ENCODE measurements at places on chromosomes 6 and 20.

DNA sequence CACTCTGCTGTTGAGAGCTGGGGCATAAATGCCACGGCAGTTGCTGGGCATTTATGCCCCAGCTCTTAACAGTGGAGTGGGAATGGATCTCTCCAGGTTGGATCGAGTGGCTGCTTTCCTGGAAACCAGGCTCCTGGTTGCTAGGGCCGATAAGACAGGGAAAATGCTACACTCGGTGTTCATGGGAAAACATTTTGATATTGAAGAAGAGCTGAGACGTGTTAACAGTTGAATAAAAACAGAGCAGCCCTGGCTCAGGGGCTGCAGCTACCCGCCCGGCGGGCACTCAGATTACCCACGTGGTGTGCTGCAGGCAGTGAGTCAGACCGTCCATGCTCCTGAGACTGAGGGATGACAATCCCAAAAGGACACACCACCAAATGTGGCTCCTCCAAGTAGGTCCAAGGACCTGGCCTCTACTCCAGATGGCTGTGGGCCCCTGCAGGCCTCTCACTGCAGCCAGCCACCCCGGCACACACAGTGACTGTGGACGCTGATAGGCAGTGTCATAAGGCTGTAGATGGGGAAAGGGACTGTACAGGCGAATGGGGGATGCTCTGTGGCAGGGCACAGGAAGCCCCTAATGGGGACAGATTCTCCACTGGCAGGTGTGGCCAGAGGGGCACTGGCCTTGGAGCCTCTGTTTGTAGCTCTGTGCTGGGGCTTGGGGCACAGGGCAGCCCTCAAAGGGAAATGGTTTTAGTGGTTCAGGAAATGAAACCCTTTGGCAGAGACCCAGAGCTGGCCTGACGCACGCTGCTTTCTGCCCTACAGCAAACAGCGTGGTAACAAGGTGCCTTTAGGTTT lies 237.8 kb downstream of the LY86 start:
- no peak for DNase-seq

GRCh38 chr20:12936524-12936923 lies 72.2 kb upstream of the SPTLC3 start:
- DNase-seq = no peak

DNA sequence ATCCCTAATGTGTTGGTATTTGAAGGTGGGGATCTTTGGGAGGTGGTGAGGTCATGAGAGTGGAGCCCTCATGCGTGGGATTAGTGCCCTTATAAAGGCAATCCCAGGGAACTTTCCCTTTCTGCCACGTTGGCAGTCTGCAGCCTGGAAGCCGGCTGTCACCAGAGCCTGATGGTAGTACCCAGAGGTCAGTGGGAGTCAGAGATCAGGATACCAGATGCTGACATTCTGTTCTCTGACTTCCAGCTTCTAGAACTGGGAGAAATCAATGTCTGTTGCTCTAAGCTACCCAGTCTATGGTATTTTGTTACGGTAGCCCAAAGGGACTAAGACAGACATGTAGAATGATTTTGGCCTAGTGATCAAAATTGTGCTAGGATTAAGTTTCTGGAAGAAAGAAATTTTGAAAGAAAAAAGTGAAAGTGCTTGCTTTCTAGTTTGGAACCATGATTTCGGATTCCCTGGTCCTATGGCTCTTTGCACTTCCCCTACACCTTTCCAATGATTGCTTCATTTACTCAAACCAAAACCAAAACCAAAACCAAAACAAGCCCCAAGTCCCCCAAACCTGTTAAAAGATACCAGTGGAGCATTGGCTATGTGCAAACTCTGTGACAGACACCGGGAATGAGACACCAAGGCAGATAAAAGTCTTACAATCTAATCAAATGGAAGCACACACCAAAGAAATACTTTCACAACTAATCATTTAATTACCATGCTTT lies 173.7 kb upstream of the ZNF217 start:
- DNase-seq = no peak

DNA sequence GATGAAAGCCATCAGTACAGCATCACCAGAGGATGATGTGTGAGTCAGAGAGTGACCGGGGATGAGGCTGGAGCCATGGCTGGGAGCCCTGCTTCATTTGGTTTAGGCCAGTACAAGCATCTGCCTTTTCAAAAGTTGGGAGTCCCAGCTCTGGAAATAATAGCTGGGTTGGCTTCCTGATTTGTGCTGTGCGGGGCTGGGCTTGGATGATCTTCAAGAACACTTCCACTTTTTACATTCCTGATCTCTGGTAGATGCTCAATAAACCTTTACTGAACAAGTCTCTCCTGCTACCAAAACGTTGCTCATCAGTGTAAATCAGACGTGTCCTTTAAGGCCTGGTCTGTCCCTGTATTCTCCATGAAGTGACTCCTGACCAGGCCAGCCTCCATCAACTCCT lies 44.1 kb upstream of the ADGRF4 start:
- DNase-seq = no peak

DNA sequence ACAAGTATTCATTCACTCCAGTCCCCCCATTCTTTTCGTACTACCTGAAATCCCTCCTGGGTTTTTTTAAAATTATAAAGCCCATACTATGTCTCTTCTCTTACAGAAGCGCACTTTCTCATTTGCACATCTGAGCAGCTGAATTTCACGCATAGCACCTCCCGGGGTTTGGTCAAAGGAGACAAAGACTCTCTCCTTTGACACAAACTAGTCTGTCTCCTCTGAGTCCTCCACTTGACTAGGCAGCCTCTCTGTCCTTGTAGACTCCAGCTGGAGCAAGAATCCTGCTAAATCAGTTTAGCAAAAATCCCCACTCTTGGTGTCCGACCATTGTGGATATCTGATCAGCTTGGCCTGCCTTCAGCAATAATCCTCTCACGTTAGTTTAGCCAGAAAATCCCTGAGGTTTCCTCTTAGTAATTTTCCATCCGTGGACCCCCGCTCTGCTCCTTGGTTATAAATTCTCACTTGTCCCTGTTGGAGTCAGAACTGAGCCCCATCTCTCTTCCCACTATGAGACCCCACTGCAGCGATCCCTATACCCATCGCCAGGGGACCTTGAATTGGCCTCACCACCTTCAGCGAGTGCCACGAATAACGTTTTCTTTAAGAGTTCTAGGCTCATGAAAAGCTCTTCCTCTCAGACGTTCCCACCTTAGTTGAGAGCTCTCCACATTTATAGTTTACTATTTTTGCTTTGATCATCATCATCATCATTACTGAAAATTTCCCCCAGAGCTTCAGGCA lies 29.0 kb downstream of the PDYN start:
- no peak for DNase-seq

DNA sequence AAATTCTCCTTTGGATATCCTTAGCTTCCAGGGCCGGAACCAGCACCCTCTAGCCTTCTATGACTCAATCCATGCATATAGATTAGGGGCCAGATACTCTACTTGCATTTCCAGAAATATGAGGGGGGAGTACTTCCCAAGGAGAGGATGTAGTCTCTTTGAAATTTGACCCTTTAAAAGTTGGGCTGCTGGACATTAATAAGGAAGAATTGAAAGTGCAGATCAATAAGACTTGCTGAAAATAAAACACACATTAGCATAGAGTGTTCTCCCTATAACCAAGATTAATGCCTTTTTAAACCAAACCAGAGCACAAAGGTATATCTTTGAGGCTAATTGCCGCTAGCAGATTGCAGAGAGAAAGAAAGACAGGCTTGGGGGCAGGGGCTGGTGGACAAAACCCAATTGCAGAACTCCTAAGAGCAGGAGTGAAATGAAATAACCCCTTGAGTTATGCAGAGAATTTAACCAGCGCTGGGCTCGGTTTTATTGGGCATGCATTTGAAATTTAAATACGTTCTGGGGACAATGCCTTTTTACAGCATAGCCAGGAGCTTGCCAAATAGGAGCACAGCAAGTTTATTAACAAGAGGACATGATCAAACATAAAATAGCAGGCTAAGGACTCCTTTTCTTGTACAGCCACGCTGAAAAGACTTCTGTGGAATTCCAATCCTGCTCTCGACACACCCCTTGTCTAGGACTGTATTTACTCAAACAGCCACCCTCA lies 108.2 kb upstream of the SALL4 start:
- no peak for DNase-seq

GRCh38 chr20:50594591-50595432 lies 84.6 kb downstream of the PTPN1 start:
- DNase-seq = no peak

- no peak for DNase-seq
Measured at GRCh38 chr6:136492409-136492808, 57.8 kb downstream of the MAP7 start.

All from stimulated activated CD8-positive, alpha-beta memory T cell treated with anti-CD3 and anti-CD28 coated beads, Interleukin-7, amount 100 ng/mL, for 24 hours (primary cell).